Activated naive CD4-positive, alpha-beta T cell treated with Interleukin-2 at 50 U/mL for 16 hours (primary cell): ENCODE measurements at places on chromosomes 1 and 21.

DNA sequence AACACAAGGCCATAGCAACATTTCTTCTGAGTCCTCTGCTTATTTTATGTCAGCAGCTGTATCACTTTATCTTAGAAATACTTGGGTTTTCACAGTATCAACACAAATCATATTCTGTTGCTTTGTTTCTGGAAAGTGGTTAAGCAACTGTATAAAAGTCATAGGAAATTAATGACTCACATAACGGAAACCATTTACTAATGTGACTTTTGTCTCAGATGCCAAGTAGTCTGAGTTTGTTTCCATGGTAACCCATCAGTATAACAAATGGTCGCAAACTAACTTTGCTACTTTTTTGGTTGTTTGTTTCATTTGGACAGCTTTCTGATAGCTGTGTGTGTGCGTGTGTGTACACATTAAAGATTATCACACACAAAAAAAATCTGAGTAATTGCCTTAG is 31.1 kb downstream of the EEIG2 start:
- DNase-seq, result no peak

- DNase-seq, result no peak
Measured at GRCh38 chr21:27953340-27954045, 986.6 kb upstream of the ADAMTS5 start.

GRCh38 chr1:211606332-211606913 is 27.5 kb upstream of the SLC30A1 start:
- no peak for DNase-seq

DNA sequence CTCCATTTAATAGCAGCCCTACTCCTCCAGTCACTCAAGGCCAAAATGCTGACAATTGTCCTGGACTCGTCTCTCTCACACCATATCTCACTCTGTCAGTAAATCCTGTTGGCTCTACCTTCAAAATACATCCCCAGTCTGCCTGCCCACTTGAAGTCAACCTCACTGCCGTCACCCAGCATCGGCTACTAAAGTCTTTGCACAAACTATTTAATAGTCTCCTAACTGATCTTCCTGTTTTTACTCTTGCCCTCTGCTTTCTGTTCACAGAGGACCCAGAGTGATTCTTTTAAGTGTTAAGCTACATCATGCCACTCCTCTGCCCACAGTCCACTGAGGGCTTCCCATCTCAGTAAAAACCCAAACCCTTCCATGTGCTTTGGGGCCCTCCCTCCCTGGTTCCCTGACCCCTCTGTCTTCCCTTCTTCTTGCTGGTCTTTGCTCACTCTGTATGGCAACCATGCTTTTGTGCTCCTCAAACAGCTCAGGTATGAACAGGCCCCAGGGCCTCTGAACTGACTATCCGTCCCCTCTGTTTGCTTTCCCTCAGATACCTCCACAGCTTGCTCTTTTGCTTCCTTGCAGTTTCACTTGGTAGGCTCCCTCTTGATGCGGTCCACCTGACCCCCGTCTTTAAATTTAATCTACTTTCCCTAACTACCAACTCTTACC is 19.0 kb downstream of the RNASEL start:
- DNase-seq, result no peak

DNA sequence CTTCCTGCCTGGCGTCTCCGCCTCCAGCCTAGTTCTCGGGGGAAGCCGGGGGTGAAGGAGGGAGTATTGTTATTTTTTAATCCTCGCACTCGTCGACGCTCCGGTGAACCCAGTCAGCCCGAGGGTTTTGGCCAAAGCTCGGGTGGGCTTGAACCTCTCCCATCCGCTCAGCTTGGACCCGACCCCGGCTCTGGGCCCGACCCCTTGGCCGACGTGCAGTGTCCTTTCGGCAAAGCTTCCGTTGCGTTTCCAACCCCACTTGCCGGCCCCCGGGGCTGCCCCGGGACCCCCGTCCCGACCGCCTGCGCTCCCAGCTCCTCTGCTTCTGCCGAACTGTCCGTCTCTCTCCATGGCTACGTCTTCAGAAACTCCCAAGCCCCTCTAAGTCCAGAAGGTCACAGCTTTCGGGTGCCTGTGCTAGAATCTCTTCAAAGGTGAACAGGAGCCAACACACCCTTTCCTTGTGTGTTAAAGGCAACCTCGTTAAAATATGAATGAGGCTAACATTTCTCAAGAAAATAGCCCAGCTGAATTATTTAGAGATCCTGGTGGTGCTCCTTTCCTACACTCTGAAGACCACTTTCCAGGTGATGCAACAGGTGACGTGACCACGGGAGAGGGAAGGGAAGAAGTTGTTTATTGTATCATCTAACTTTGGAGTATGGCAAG is 647 bp downstream of the DESI2 start:
- DNase-seq, result no peak

DNA sequence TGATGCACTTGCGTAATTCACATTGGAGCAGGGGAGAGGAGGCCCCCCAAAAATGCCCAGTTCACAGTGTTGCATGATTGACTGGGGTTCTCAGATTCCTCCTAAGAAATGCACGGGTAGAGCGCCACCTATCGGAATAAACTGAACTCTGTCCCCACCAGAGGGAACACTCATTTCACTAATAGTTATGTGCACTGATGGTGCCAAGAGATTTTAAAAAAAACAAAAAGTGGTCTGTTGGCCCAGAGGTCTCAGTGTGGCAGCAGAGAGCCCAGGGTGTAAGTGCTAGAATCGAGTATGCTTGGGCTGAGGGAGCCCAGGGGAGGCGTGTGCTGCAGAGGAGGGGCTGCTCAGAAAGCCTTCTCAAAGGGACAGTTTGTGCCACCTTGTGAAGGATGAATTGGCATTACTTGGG is 6.9 kb downstream of the PINK1 start:
- peak; percentile 60 for DNase-seq

GRCh38 chr1:58779801-58780382 is 4.0 kb downstream of the JUN start:
- DNase-seq, result no peak

- no peak for DNase-seq
Measured at GRCh38 chr1:242811092-242811840, 286.8 kb upstream of the PLD5 start.

DNA sequence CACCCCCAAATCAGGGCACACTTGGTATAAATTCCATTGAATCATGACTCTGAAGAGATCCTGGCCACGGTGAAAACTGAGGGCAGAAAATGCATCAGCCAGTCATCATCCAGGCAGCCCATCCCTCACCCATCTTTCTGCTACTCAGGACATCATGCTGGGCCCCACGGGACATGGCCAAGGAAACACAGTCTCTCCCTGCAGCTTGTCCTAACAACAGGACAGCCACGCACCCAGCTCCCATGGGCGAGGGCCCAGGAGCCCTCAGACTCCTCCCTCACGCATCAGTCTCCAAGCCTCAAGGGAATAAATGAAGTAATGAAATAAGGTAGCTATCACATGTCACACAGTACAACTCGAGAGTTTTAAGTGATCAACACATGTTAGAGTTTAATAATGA is 37.8 kb downstream of the ELK4 start:
- DNase-seq, result no peak

DNA sequence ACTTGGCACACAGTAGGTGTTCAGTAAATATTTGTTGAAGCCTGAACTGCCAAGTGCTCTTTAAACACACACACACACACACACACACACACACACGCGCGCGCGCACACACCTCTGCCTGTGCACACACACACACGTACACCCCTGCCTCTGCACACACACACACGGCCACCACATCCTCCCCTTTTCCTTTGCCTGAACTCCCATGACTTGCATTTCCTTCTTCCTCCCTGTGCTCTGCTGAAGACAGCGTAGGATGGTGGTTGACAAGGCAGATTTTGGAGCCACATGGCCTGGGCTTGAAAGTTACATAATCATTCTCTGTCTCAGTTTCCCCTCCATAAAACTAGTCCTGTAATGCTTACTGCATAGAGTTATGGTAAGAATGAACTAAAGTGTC is 712.3 kb downstream of the PTPRU start:
- DNase-seq, result no peak

DNA sequence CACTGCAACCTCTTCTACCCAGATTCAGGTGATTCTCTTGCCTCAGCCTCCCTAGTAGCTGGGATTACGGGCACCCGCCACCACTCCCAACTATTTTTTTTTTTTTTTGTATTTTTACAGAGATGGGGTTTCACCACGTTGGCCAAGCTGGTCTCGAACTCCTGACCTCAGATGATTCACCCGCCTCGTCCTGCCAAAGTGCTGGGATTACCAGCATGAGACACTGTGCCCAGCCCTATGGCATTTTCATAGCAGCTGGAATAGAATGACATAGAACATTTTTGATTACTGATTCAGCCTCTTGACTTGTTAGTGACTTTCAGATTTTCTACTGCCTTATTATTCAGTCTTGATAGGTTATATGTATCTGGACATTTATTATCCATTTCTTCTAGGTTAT is 1046.2 kb downstream of the AMY1C start:
- DNase-seq, result no peak

GRCh38 chr1:160109686-160110085 is 5.9 kb upstream of the ATP1A2 start:
- DNase-seq, result no peak

- DNase-seq, result peak; percentile 18
Measured at GRCh38 chr1:181423301-181423918, 59.9 kb upstream of the CACNA1E start.

- DNase-seq, result no peak
Measured at GRCh38 chr1:30681782-30682181, 41.6 kb downstream of the MATN1 start.

DNA sequence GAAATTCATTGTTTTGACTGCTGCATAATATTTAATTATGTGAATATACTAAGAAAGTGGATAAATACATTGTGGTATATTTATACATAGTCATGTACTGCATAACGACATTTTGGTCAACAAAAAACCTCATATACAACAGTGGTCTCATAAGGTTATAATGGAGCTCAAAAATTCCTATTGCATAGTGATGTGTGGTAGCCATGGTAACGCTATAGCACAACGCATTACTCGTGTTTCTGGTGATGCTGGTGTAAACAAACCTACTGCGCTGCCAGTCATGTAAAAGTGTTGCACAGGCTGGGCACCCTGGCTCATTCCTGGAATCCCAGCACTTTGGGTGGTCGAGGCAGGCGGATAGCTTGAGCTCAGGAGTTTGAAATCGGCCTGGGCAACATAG is 52.6 kb upstream of the NHLH2 start:
- no peak for DNase-seq

DNA sequence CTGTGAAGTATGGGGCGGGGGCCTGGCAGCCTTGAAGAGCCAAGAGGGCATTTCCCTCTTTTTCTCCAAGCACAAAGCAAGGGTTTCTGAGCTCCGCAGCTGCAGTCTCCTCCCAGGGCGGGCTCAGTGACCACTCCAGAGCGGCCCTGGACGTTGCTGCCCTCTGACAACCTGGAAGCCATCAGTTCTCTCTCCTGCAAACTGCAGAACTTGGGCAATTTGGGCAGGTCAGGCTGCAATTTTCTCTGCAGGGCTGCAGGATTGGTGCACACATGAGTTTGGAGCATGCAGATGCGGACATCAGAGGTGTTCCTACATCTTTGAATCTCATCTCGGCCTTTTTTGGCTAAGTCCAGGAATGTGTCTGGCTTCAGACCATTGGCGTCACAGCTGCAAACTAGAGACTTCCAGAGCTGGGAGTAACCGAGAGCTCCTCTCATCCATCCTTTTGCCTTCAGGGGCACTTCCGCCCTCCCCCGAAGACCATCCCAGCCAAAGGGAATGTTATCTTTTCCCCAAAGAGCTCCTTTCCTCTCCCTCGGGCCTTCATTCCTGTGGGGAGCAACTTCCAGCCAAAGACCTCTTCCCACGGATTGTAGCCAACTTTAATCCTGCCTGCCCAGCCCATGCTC is 139.6 kb upstream of the WNT4 start:
- no peak for DNase-seq

DNA sequence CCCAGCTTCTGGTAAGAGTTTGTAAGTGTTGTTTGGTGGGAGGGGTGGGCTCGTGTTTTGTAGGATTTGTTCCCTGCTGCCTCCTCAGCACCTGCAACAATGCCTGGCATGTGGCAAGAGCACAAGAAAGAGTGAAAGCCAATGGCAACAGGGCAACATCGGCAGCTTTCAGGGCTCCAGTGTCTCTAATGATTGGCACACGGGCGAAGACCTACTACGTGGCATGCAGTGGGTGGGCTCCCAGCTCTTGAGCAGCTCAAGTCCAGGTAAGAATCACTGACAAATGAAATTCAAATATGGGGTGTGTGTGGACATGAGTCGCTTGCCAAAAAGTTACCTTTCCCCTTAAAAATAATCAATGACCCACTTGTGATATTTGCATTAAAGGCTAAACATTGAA is 23.9 kb upstream of the SLC1A7 start:
- DNase-seq, result no peak

DNA sequence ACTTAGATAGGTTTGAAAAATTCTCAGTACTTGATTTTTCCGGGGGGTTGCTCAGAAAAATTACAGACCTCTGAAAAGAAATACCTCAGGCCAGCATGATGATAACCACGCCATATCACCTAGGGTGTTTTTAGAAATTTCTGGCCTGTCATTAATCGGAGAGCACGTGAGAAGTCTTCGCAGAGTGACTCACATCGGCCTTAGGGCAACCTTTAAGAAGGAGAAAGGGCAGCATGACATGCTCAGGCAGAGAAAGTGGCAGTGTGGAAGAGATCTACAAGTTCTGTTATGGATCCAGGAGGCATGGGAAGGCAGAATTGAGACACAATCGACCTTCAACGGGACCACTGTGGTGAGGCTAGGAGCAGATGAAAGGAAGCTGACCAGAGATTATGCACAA is 506.3 kb downstream of the LMO4 start:
- DNase-seq, result no peak

GRCh38 chr1:168963601-168964000 is 142.9 kb upstream of the ATP1B1 start:
- no peak for DNase-seq

GRCh38 chr1:165257969-165258459 is 98.5 kb downstream of the LMX1A start:
- peak; percentile 6 for DNase-seq

- no peak for DNase-seq
Measured at GRCh38 chr1:162908780-162909179, 47.8 kb upstream of the CCDC190 start.

- no peak for DNase-seq
Measured at GRCh38 chr21:33036430-33037162, 10.9 kb downstream of the OLIG2 start.

DNA sequence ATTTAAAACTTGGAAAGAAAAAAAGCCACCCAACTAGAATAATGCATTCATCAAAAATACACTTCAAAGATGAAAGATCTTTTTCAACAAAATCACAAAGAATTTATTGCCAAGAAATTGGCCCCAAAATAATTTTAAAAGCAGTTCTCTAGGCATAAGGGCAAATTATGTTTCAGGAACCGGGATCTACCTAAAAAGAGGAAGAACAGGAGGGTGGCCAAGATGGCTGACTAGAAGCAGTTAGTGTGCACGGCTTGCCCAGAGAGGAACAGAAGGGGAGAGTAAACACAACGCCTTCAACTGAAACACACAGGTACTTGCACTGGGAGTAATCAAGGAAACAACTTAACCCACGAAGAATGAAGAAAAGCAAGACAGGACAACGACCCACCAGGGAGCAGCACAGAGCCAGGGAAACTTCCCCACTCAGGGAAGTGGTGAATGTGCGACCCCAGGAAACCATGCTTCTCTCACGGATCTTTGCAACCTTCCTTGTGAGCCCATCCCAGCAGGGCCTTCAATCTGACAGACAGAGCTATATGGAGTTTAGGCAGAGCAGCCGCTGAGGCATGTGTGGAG is 46.1 kb downstream of the ACKR1 start:
- DNase-seq, result no peak
